ENCODE measurements at places on chromosomes 12 and 14.

DNA sequence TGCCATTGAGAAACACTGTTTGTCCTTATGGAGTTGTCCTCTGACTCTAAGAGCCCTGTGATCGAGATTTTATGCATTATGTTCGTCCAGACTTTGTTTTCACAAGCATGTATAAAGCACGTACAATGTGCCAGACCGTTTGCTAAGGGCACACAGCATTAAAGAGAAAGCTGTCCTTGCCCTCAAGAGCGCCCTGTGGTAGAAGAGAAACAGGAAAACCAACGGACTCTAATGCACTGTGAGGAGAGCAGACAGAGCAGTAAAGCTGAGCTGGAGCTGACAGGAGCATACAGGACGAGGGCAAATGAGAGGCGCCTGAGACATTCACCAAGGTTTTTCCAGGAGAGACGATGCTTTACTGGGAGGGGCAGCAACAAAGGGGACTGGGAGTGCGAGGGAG is 66.2 kb upstream of the OVCH1 start:
- DNase-seq: no peak

DNA sequence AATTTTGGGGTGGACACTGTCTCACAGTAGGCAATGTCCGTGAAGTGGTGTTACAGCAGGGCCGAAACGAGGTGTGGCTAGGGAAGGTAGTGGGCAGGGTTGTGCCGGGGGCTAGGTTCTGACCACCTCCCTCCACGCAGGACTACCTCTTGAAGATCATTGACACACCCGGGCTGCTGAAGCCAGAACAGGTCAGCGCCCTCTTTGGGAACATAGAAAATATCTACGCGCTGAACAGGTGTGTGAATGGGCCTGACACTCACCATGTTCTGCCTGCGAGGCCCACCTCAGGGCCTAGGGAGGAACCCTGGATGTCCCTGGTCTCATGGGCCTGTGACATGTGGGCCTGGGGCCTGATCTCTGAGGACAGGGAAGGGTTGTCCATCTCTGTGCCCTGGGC is 24.6 kb downstream of the PLEKHG3 start:
- DNase-seq: no peak

- no peak for DNase-seq
Measured at GRCh38 chr12:1203735-1204019, 212.7 kb downstream of the ERC1 start.

- no peak for DNase-seq
Measured at GRCh38 chr14:32421781-32422180, 92.7 kb downstream of the AKAP6 start.

GRCh38 chr12:64891629-64892028 is 67.2 kb downstream of the TBC1D30 start:
- no peak for DNase-seq

- DNase-seq: no peak
Measured at GRCh38 chr12:2270846-2271245, 218.1 kb downstream of the CACNA1C start.

DNA sequence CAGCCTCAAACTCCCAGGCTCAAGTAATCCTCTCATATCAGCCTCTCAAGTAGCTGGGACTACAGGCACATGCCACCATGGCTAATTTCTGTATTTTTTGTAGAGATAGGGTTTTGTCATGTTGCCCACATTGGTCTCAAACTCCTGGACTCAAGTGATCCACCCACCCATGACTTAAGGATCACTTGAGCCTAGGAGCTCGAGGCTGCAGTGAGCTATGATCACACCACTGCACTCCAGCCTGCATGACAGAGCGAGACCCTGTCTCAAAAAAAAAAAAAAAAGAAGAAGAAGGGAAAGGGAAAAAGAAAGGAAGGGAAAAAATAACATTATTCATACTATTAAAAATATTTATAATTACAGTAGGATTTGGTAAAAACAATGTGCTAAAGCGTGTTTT is 19.2 kb downstream of the EPS8 start:
- DNase-seq: no peak

- no peak for DNase-seq
Measured at GRCh38 chr12:107645630-107646333, 39.8 kb upstream of the PWP1 start.

- no peak for DNase-seq
Measured at GRCh38 chr14:97543221-97543620, 746.0 kb downstream of the VRK1 start.

DNA sequence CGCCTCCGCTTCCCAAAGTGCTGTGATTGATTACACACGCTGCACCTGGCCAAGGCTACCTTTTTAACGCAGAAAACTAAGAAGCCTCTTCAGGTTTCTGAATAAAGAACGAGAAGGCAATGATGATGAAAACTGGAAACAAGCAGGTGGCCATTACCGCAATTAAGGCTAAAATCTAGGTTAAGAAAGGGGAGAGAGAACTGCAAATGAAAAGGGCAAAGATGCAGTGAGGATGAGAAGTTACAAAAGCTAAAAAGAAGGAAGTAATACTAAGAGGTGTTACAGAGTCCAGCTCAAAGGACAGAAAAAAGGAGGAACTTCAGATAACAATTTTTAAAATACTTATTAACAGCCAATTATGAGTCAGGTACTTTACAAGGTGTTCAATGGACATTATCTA is 79.7 kb downstream of the DUSP16 start:
- no peak for DNase-seq

GRCh38 chr12:8722286-8722800 is 24.6 kb downstream of the RIMKLB start:
- no peak for DNase-seq

GRCh38 chr12:100574187-100575074 is 947 bp downstream of the GAS2L3 start:
- no peak for DNase-seq

DNA sequence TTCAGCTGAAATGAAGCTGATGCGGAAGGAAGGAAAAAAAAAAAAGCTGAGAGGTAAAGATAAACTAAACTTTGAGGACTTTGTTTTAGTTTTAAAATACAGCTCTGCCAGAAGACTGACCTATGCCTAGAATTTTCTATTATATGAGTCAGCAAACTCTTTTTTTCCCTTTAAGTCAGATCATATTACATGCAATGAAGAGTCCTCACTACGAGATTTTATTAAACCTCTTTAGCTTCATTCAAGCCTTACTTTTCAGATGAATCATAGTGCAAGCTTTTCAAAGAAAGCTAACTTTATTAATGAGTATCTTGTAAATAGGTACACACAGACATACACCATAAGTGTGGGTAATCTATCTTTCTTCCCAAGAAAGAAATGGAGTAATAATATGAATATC is 57.8 kb upstream of the FSCB start:
- no peak for DNase-seq

GRCh38 chr12:128259556-128260070 is 7.4 kb upstream of the TMEM132C start:
- DNase-seq: no peak

DNA sequence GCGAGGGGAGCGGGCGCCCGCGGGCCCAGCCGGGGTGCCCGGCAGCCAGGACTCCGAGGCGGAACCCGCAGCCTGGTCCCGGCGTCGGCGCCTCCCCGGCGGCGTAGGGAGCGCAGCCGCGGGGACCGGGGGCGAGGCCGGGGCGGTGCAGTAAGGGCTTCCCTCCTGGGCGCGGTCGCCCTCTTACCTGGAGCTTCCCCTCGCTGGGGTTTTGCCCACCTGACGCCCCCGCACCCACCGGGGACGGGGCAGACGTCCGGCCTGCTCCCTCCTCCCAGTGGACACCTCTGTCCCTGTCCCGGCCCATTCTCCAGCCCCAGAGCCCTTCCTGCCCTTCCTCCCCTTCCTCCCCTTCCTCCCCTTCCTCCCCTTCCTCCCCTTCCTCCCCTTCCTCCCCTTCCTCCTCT is 413 bp upstream of the TUBA1C start:
- DNase-seq: no peak

- DNase-seq: no peak
Measured at GRCh38 chr12:18951218-18951617, 178.3 kb upstream of the PLEKHA5 start.

GRCh38 chr14:22819151-22819988 is 4.1 kb upstream of the SLC7A7 start:
- DNase-seq: no peak

Data from stimulated activated CD8-positive, alpha-beta memory T cell treated with anti-CD3 and anti-CD28 coated beads, Interleukin-4, amount 100 ng/mL, for 1 hour (primary cell).